ENCODE measurements at places on chromosomes 13 and 19. TPM values are rescaled to one million over a fixed set of nuclear protein-coding genes. Genes with fewer than 3 reads are reported as not detected.

CYP2B6 gene
- total RNA-seq = not detected

KL gene
- 2.1 TPM for total RNA-seq

PLK5 gene
- total RNA-seq = not detected

GRCh38 chr13:53622456-53622855, 593.8 kb downstream of the OLFM4 start:
- DNase-seq = no peak

- no peak for DNase-seq
These were observed 73.1 kb downstream of the TNFSF13B start for GRCh38 chr13:108342369-108343289.

GRCh38 chr19:15934332-15935078, at the start of gene CYP4F11:
TSS of gene CYP4F11 (minus strand) at chr19:15934529. CDS start at chr19:15934408, 121 bp downstream.
- DNase-seq = peak; percentile 71

DNA sequence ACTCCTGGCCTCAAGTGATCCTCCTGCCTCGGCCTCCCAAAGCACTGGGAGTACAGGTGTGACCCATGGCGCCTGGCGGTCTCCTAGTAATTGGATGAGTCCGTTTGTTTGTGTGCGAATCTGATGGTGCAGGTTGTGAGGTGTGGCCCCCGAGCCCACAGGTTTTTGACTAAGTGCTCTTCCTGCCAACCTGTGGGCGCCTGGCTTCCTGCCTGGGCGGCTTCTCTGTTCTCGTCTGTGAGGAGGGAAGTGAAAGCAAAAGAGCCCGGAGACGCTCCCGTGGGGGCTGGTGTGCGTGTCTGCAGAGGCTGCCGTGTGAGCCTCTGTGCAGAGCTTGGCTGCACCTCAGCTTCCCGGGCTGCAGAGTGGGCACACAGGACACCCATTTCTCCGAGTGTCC, 10.0 kb downstream of the ARHGAP45 start:
- peak; percentile 81 for DNase-seq
